ENCODE measurements at places on chromosomes 11 and 22. TPM values are rescaled to one million over a fixed set of nuclear protein-coding genes. Genes with fewer than 3 reads are reported as not detected.

- DNase-seq, result peak; percentile 68
Observed at GRCh38 chr11:27621405-27622161, 78.7 kb downstream of the BDNF start.

DNA sequence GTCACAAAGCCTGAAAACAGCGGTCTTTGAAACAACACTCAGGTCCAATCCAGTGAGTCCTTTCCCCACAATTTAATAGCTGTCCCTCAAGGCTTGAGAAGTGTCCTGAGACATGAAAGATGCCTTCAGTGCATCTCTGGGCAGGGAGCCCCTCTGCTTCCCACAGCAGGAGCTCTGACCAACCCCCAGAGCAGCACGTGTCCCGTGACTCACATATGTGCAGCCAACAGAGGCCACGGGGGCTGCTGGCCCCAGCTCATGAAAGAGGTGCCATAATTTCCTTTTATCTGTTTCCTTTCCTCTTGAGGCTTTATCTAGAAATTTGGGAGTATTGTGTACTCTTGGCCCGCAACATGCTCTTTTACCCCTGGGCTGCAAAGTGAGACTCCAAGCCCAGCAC lies 33.2 kb upstream of the LMO1 start:
- no peak for DNase-seq

DNA sequence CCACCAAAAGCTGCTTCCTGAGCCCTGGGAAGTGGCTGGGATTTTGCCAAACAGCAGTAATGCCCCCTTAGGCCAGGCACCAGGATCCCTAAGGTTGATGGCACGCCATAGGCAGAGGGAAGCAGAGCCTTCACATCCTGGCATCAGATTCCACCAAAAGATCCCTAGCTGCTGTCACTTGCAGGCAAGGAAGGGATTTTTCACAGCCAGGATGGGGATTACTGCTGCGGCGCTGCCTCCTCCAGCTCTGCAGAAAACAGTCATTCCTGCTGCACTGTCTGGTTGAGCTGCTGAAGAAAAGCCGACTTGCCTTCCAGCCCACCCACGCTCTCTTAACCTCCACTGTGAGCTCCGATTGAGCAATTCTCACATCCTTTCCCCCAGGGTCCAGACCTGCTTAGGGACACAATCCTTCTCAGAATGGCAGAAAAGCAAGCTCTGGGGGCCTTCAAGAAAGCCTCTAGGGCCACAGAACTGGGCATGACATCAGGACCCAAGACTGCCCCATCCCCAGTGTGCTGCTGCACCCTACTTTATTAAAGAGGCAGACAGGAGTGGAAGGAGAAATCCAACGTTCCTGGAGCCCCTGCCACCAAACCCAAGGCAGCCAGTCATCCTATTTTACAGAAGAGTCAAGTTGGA lies 19.9 kb downstream of the SYN3 start:
- DNase-seq, result peak; percentile 81

- no peak for DNase-seq
Observed at GRCh38 chr11:45500451-45500850, 165.0 kb downstream of the CHST1 start.

DNA sequence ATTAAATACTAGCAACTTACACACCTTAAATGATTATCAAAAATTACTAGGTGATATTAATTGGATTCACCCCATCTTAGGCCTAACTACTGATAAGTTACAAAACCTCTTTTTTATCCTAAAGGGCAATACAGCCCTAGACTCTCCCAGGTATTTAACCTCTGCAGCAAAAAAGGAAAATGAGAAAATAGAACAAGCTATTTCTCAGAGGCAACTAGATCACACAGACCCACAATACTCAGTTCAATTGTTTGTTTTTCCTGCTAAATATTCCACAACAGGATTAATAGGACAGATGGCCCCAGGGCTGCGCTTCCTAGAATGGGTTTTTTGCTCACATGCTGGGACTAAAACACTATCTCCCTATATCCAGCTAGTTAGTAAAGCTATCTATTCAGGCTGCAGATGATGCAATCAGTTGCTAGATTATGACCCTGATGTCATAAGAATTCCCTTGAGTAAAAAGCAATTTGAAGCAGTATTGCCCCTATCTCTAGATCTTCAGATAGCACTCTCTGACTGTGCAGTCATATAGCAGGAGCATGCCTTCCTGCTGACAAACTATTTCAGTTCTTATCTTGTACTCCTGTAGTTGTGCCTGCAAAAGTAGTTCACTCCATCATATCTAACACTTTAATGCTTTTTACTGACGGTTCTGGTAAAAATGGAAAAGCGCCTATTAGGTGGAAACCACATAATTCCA lies 1595.5 kb upstream of the TENM4 start:
- DNase-seq, result no peak

Gene TUB
- 12.9 TPM for total RNA-seq

DNA sequence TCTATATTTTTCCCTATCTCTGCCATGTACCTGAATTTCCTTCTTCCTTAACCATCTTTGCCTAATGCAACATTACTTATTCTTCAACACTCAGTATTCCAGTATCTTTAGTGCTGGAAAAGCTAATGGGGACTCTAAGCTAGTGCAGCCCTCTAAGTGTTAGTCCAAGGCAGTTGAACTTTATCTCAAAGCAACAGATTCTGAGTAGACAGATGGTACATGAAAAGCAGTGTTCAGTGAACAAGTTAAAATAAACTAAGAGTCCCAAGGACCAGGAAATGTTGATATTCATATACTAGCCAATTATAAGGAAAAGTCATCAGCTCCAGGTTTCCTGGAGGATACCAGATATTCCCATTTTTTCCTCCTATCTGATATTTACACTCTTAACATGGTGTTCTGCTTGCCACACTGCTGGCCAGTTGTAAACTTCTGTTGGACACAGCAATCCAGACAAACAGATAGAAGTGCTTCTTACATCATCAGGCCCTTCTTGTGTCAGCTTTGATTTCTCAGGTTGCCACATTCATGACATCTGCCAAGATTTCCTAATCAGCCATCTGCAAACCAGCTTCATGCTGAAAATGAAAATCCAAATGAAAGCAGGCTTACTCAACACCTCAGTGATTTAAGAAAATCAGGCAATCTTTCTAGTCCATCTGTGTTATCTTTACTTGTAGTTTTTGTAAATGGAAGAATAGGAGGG lies 255.9 kb upstream of the POU2AF2 start:
- DNase-seq, result peak; percentile 69

DNA sequence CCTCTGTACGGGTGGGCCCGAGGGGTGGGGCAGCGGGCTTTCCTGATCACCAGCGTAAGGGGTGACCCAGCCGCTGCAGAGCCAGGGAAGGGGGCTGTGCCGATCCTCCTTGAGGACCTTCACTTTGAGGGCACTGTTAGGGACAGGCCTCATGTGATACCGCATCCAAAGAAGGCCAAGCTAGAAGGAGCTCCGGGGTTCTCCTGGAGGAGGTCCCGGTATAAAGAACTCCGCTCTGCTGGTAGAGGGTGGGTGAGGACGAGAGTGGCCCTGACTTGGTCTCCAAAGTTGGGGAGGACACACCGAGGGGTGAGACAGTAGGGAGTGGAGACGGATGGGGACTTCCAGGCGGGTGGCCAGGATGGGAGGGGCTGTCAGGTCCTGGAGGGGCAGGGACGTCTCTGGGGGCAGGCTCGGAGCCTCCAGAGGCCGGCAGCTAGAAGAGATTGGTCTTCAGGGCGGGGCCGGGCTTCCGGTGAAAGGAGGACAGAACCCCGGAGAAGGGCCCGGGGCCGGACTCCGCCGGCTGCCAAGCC lies 4.6 kb downstream of the PHOX2A start:
- DNase-seq, result peak; percentile 75

- peak; percentile 85 for DNase-seq
Observed at GRCh38 chr11:61509043-61510029, 787 bp downstream of the LRRC10B start.

- peak; percentile 77 for DNase-seq
Observed at GRCh38 chr22:20396639-20397038, 2.7 kb downstream of the ZNF74 start.

Gene DDI1
- total RNA-seq, result not detected

DNA sequence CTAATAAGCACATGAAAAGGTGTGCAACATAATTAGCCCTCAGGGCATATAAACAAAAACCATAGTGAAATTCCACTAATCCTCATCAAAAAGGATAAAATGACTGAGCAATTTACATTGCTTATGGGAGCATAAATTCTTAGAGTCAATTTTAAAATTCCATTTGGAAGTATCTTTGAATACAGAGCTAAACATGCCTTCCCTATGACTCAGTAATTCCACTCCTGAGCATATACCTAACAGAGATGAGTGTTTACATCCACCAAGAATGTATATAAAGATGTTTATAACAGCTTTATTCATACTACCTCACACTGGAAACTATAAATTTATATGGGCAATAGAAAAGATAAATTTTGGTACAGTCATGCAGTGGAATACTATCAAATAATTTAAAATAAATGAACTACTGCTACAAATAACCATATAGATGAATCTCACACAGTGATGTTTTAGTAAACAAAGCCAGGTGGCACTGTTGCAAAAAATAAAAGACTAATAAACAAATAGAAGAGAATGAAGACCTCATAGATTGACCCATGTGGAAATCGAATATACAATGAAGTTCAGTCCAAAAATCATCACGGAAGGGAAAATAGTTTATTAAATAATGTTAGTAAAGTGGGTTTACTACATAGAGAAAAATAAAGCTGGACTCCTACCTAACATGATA lies 8.2 kb upstream of the OR2D2 start:
- DNase-seq, result peak; percentile 6

Gene LINC01488
- total RNA-seq, result not detected

DNA sequence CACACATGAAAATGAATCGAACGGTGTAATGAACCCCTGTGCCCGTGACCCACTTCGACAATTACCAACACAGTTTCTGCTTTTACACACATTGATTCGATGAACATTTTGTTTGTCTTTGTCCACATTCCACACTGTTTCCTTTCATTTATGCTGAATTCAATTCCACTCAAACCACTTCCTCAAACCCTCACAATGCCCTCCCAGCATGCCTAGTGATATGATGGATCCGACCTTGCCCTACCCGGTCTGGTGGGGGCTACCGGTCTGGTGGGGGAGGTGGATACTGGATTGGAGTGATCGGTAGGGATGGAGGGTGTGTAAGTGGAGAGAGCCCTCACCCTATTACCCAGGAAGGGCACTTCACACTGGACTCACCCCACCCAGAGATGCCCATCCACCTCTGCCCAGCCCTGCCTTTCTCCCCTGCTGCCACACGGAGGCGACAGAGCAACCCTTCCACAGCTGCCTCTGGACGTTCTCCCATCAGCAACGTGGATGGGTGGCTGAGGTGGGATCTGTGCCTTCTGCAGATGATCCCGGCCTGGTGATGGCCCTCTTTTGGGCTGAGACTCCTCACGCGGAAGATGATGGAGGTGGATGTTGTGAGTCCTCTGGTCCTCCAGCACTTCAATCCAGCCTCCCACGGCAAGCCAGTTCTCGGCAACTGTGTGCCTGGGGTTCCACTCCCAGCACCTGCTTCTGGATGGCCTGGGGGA lies 33.0 kb upstream of the P2RY2 start:
- peak; percentile 88 for DNase-seq

Gene MPZL3
- total RNA-seq, result 2.4 TPM

Gene ACP2
- total RNA-seq, result 62.6 TPM

DNA sequence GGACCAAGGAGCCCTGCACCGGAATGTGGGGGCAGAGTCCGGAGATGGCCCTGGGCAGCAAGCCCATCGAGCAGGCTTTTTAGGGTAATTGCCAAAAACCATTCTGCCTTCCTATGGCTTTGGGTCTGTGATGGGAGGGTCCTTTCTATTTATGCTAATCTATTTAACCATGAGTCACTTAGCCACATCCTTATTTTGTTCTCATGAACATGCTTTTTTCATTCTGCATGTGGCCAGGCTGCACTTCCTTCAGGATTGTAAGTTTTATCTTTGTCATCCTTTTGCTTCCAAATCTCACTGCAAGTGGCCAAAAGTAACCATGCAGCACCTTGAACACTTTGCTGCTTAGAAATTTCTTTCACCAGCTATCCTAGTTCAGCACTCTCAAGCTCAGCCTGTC lies 88.3 kb downstream of the EFCAB6 start:
- DNase-seq, result peak; percentile 33

Gene RIMBP3C
- 0.22 TPM for total RNA-seq

Gene NDUFS3
- 52.5 TPM for total RNA-seq

DNA sequence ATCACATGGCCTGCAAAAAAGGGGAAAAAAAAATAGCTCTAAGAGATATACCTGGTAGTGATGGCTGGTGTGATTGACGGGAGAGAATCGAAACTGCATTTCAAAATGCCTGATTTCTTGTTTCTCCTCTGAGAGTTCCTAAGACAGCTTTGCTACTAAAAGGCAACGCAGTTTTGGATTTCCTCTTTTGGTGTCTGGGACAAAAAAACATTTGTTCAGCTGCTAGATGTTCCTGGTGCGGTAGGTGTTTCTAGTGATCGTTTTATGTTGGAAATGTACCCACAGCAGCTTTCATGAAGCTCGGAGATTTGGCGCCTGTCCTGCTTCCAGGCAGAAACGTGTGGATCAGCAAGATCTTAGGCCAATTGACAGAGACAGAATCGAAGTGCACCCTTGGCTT lies 18.1 kb downstream of the P2RX3 start:
- no peak for DNase-seq

DNA sequence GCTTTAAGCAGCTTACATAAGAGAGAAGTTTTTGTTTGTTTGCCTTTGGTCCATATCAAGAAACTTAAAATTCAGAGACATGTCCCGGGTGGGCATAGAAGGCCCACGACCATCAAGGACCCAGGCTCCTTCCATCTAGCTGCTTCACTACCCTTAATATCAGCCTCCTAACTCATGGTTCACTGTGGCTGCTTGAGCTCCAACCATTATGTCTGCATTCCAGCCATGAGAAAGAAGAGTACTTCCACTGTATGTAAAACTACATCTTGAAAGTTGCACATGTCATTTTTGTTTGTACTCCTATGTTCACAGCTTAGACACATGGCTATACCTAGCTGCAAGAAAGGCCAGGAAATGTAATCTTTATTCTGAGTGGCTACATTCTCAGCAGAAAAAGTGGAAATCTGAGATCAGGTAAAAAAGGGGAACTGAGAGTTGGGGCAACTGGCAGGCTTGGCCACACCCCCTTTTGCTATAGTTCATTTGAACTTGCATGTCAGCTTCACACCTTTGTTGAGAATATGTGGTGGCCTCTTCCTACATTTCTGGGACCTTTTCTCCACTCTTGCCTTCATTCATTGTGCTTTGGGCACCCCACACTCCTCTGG lies 81.3 kb upstream of the TP53I11 start:
- no peak for DNase-seq

- peak; percentile 95 for DNase-seq
Observed at GRCh38 chr11:61816736-61817455, at the start of gene FADS1. Gene FADS1 (minus strand): TSS chr11:61817003. CDS start chr11:61816929, 74 bp downstream.

GRCh38 chr11:62401811-62402210 lies 17.0 kb upstream of the SCGB1A1 start:
- peak; percentile 51 for DNase-seq

Gene TIRAP
- total RNA-seq, result 3.8 TPM
